ENCODE measurements at places on chromosomes 12 and 14. TPM values are rescaled to one million over a fixed set of nuclear protein-coding genes. Genes with fewer than 3 reads are reported as not detected.

- H3K27me3 ChIP-seq = no peaks in the 10 kb centered on the region
- no peaks in the 10 kb centered on the region for H3K36me3 ChIP-seq
- no peak overlapping the region for H3K27ac ChIP-seq
- H3K4me1 ChIP-seq = peaks cover 5% of the 10 kb centered on the region
- no peak for DNase-seq
- no peak overlapping the region for H3K4me3 ChIP-seq
Observed at GRCh38 chr14:33999771-34000291, 49.0 kb upstream of the EGLN3 start.

The NEUROD4 gene
- 7.3 TPM for total RNA-seq

The KCNA5 gene
- not detected for total RNA-seq

- H3K4me1 ChIP-seq = no peaks in the 10 kb centered on the region
- H3K27ac ChIP-seq = no peak overlapping the region
- no peak overlapping the region for H3K4me3 ChIP-seq
- DNase-seq = no peak
- no peaks in the 10 kb centered on the region for H3K36me3 ChIP-seq
Observed at GRCh38 chr14:53464376-53464775, 311.3 kb upstream of the DDHD1 start.

DNA sequence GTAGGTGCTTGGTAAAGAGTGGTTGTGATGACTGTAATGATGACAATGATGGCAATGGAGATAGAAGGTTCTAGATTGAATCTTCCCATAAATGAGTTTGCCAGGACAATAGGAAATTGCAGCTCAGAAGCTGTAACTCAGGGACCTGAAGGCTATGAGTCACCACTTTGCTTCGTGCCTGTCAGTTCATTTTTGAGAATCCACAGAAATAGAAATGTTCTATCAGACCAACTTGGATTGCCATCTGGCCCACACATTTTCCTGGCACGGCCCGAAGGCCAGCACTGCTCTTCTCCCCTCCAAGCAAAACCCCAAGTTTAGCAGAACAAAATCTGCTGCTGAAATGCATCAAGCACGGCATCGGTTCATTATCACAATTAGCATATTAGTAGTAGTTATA lies 1127.0 kb downstream of the BCL11B start:
- no peak overlapping the region for H3K27ac ChIP-seq
- H3K4me3 ChIP-seq = no peak overlapping the region
- peaks cover 7% of the 10 kb centered on the region for H3K27me3 ChIP-seq
- DNase-seq = no peak
- no peaks in the 10 kb centered on the region for H3K4me1 ChIP-seq

GRCh38 chr12:45217846-45218245 lies 2.0 kb downstream of the ANO6 start:
- no peak overlapping the region for H3K27ac ChIP-seq
- no peaks in the 10 kb centered on the region for H3K27me3 ChIP-seq
- H3K4me3 ChIP-seq = peak overlapping the region; percentile 99
- no peak for DNase-seq

The ASB2 gene
- total RNA-seq = 3.5 TPM

The KRT83 gene
- total RNA-seq = not detected

The TCL1B gene
- not detected for total RNA-seq

GRCh38 chr14:100159094-100159864 lies at the start of gene DEGS2:
DEGS2 (minus strand) TSS chr14:100159645; CDS start chr14:100159587, 58 bp downstream.
- DNase-seq = no peak
- peaks cover 4% of the 10 kb centered on the region for H3K36me3 ChIP-seq
- H3K27ac ChIP-seq = no peak within 1 kb of the TSS

DNA sequence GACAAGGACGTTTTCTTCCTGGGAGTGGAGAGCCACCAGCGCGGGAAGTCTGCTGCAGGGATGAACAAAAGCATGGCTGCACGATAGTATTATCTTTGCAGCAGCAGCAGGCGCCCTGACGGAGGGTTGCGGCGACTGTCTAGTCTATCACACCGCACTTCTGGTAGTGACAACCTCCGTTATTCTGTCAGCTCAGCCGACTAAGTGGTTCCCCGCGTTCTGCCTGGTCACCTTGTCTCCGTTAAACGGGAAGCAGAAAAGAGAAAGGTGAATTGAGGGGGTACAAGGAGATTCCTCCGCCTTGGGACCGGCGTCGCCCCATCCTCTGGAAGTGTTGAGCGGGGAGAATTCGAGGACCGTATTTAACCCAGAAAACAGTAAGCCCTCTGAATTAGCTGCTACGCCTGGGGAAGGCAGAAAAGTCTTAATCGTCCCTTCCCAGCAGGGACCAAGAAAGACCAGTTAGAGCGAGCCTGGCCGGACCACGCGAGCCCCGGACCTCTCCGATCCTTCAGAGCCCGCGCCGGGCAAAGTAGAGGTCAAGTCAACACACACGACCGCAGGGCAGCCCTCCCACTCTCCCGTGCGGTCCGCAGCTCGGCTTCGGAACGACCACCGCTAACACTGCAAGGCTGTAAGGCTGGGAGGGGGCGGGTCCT lies 536 bp upstream of the DAAM1 start:
- DNase-seq = peak; percentile 39
- H3K4me3 ChIP-seq = peak overlapping the region; percentile 98
- no peaks in the 10 kb centered on the region for H3K36me3 ChIP-seq
- H3K27ac ChIP-seq = peak overlapping the region; percentile 61

The TMEM132C gene
- 10.6 TPM for total RNA-seq

Data from neural crest cell (in vitro differentiated cells).